ENCODE measurements at places on chromosomes 1 and 21.

DNA sequence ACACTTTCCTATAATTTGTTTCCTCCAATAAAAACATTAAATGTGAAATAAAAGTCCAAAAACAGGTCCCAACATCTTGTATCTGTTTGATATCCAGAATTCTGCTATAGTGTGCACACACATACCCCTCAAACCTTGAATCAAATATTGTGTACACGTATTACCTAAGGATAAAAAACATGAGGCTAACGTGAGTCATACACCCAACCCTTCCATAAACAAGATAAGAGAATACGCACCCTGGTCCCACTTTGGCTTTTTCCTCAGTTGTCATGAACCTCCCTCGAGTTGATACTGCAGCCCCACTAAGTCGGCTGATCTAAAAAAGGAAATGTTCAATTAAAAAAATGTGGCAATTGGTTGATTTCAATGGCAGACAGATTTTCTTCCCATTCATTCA is 5.2 kb downstream of the KHDC4 start:
- no peak for DNase-seq

- DNase-seq, result no peak
Measured at GRCh38 chr1:212797681-212798080, 6.0 kb downstream of the TATDN3 start.

GRCh38 chr1:170562646-170563338 is 30.8 kb downstream of the GORAB start:
- DNase-seq, result peak; percentile 8

DNA sequence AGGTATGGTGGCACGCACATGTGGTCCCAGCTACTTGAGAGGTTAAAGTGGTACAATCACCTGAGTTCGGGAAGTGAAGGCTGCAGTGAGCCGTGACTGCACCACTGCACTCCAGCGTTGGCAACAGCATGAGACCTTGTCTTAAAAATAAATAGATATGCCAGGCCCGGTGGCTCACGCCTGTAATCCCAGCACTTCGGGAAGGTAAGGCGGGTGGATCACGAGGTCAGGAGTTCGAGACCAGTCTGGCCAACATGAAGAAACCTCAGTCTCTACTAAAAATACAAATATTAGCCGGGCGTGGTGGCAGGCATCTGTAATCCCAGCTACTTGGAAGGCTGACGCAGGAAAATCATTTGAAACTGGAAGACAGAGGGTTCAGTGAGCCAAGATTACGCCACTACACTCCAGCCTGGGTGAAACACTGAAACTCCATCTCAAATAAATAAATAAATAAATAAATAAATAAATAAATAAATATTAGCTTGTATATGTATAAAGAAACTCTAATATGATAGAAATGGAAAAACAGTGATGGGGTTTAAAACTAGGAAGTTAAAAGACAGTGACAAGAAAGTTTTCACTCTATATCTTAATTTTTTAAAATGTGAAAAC is 18.8 kb downstream of the GATAD2B start:
- DNase-seq, result no peak

GRCh38 chr1:78214334-78214733 is 168.6 kb downstream of the GIPC2 start:
- DNase-seq, result no peak

DNA sequence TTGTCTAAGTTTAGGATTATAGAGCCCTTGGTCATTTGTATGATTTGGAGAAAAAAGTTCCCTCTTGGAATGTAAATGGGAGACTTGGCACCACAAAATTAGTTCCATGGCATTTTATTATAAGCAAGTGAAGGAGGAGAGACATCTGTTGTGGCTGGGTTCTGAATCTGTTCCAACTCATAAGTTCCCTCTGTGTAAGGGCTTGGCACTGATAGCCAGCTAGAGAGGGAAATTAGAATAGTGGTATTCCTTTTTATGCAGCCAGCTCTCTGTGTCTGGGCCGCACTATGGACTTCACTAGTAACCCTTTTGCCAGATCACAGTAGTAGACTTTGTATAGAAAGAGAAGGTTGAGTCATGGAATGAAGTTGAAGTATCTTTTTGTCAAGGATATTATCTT is 31.1 kb downstream of the GNAI3 start:
- DNase-seq, result no peak

DNA sequence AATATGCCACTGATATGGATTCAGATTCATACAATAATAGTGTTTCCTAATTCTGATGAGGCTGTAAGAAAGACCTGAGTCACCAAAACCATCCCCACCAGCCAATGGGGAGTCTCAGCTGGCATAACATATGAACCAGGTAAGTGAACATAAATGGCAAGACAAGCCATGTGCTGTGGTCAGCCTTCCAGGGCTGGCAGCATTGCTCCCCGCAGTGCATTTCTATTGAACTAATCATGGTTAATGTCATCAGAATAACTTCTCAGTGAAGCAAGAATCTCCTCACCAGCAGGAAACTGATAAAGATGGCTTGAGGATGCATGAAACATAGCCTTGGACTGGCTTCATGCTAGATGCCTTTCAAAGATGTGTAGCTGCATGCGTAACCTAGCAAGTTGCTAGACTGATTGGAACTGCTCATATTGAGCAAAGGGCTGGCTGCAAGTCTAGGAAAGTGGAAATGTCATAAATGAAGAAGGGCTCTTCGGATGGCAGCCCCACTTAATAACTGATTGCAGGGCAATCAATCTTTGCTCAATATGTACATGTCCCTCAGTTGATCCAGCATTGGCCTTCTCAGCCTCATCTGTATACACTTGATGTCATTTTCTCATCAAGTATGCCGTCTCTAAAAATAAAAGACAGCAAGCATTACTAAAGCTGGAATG is 88.0 kb downstream of the NTNG1 start:
- no peak for DNase-seq
